NT2/D1 (cell line): ENCODE measurements at places on chromosomes 12 and 14.

GRCh38 chr14:47186486-47186885, 488.9 kb downstream of the MDGA2 start:
- DNase-seq: no peak

DNA sequence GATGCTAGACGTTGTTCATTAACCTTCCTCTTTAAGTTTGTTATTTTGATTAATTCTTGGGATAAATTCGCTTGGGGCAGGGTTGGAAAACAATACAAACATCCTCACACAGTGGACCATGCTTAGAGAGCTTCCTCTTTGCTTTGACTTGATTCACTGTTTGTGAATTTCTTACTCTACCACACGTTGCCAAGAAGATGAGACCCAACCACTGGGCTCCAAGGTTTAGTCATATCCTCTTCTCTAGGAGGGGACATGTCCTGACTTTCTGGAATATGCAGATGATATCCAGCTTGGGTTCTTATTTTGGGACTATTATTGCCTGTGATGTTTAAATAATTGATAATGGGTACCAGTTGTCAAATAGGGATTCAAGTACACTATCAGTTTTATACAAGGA, 428.2 kb downstream of the ATP23 start:
- DNase-seq: no peak

- no peak for DNase-seq
These were observed 16.9 kb downstream of the OR6S1 start for GRCh38 chr14:20624495-20625070.

DNA sequence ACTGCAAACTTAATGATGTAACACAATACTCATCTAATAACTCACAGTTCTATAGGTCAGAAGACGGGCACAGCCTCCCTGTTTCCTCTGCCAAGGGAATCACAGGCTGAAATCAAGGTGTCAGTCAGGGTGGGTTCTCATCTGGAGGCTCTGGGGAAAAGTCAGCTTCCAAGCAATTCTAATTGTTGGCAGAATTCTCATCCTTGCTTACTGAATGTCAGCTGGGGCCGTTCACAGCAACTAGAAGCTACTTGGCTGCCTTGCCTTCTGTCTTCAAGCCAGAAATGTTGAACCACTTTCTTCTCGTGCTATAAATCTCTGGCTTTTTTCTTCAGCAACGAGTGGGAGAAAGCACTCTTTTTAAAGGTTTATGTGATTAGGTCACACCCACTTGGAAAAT, 80.1 kb upstream of the PDZRN4 start:
- no peak for DNase-seq

DNA sequence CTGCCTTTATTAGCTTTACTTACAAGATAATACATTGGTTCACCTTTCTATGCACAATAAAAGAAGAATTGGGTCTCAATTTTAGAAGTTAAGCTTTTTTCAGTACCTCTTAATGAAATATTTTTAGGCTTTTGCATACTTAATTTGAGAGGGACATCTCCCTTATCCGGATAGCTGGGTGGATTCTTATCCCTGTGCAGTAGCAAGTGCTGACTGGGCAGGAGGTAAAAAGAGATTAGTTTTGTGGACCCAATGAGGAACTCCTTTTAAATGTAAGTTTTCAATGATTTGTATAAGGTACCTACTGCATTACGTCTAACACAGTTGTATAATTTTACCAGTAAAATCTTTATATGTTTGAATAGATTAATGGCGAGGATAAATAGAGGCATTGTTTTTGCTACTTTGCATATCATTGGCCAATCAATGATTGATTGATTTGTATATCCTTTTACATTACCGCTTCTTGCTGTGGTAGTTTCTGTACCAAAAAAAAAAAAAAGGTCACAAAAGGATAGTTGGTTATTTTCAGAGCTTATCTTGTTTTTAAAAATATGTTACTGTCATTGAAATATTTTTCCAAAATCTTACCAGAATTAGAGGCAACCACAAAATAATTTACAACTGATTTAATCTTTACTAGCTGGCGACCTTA, 2.2 kb downstream of the CPSF6 start:
- no peak for DNase-seq

DNA sequence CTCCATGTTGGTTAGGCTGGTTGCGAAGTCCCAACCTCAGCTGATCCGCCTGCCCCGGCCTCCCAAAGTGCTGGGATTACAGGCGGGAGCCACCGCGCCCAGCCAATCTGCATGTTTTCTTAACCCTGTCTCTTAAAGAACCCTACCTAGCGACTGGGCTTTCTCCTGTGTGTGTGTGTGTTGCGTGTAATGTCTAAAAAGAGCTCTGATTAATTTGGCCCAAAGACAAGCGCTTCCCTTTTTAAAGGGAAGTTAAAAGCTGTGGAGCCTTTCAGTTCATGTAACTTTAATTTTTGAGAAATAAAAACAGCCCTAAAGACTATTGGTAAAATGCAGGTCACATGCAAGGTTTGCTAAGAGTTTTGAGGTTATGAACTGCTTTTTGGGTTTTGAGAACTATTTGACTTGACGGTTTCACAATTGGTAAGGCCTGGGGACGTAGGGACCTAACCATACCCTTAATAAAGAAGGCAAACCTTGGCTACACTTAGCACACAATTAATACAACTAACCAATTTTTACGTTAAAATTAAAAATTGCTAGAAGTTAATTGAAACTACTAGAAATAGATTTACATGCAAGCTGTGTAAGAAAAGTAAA, 103.2 kb downstream of the KCNMB4 start:
- DNase-seq: no peak

GRCh38 chr12:23536293-23536692, 413.2 kb downstream of the SOX5 start:
- no peak for DNase-seq

- DNase-seq: no peak
These were observed 309.1 kb downstream of the NRXN3 start for GRCh38 chr14:78479127-78479780.

DNA sequence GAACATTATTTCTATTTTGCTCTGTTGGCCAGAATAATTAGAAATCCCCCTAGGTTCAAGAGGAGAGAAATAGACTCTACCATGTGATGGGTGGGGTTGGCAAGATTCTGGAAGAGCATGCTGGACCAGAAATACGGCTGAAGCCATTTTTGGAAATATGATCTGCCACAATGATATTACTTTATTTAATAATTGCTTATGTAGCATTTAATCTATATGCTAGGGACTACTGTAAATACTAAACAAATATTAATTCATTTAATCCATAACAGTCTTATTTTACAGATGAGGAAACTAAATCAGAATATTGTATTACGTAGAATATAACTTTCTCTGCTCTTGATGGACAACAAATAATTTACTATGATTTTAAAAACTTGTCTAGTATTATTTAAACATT, 193.7 kb downstream of the RAD51B start:
- no peak for DNase-seq

- no peak for DNase-seq
These were observed 220.0 kb upstream of the GRIP1 start for GRCh38 chr12:66898700-66899469.

DNA sequence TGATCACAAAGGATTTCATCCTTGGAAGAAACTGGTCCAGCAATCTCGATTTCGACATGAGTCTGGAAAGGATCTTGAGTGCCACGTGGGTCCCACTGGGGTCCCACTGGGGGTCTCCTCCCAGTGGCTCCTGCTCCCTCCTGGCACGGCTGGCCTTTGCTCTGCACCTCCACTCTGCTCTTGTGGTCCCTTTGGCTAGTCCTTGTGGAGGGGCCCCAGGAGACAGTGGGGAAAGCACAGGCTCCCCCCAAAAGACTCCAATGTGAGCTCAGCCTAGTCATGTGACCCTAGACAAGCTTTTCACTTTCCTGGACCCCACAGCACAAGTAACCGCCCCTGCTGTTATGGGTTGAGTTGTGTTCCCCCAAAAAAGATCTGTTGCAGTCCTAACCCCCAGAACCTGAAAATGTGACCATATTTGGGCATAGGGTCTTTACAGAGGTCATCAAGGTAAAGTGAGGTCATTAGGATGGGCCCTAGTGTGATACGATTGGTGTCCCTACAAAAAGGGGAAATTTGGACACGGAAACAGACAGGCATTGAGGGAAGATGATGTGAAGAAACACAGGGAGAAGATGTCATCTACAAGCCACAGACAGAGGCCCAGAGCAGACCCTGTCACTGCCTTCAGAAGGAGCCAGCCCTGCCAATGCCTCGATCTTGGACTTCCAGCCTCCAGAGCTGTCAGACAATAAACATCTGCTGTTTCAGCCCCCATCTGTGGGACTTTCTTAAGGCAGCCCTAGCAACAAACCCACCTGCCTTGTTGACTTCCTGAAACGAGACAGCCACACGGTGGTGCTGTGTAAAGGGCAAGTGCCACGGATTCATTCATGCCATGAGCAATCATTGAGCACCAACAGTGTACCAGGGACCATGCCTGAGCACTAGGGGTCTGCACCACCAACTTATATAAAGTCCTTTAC, 23.8 kb upstream of the PPP2R5C start:
- DNase-seq: no peak

DNA sequence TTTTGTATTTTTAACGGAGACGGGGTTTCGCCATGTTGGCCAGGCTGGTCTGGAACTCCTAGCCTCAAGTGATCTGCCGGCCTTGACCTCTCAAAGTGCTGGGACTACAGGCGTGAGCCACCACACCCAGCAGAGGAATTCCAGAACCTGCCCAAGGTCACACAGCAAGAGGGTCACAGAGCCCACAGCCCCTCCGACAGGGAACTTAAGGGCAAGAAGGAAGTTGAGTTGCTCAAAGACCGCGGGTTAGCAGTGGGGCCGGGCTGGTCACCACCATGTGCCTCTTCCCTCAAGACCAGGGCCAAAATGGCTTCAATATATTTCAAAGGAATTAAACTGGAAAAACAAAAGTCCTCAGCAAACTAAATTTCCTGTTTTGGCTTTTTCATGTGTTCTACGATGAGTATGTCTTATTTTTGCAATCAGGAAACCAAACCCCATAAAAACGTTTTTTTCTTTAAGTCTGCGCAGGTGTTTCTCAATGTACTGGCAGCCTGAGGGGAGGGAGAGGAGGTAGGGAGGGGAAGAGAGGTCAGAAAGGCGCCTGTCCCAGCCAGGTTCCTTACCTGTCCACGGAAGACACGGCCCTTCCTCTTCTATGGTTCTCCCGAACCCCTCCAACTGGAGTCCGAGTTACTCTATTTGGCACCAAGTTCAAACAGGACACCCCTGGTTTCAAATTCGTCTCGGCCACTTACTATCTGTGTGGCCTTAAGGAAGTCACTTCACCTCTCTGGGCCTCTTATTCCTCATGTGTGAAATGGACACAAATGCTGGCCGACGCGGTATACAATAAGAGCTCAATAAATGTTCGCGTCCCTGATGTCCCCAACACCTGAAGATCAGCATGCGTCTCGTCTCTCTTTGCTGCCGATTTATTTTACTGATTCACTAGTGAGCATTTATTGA, 778 bp downstream of the SLC8B1 start:
- DNase-seq: no peak

- DNase-seq: no peak
These were observed 18.4 kb downstream of the RACGAP1 start for GRCh38 chr12:50006754-50007442.

- DNase-seq: no peak
These were observed 19.0 kb downstream of the TMEM19 start for GRCh38 chr12:71704920-71705319.
